ENCODE measurements at places on chromosomes 2 and 18.

DNA sequence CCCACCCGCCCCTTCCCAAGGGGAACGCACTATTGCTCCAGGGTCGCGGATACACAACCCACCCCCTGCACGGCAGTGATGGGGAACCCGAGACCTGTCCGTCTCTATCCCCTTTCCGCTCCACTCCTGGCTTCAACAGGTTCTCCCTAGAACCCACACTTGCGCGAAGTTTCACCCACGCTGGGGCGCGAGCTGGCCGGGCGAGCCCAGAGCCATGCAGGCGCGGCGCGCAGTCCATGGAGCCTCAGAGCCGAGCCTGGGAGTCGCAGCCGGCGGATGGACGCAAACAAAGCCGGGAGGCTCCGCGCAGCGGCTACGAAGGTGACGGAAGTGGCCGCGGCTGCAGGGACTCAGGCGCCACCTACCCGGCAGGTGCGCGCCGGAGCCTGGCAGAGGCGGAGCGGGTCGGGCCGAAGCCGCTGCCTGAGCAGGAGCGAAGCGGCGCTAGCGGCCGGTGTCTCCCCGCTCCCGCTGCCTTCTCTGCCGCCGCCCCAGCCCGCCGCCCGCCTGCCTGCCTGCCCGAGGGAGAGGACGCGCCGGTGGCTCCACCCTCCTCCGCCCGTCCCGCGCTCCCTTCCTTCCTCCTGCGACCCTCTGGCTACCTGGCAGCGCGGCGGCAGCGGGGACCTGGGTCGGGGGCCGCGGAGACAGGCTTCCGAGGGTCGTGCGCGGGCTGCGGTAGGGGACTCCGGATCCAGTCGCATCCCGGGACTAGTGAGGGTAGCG, 14.0 kb downstream of the ALPG start:
- DNase-seq, result no peak

DNA sequence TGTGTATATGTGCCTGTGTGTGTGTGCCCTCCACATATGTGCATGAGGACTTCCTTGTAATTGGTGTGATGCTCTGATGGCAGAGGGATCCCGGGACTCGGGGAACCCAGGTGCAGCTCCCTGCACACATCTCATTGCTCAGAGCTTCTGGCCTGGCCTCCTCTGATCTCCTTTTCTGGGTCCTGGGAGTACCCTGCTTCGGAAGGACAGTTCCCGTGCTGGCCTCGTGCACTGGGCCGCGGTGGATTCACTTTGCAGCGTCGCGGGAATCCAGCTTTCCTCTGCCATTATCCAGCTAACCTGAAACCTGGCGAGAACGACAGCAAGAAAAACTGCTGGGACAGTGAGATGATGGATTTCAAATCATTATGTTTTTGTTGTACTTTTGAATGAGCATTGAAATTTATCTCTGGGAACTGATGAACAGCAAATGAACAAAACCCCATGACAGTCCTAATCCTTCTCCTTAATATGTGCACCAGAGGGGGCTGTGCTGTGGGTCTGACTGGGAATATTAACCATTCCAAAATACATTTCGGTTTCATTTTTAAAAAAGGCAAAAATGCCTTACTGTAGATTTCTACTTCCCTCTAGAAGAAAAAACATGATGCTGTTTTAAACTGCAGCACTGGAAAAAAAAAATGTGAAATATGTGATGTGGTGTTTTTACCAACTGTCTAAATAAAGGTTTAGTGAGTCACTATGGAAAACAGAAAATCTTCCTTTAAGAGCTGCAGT, 78.2 kb downstream of the PTGR3 start:
- DNase-seq, result no peak

GRCh38 chr2:129864719-129865118, 114.7 kb upstream of the RAB6C start:
- DNase-seq, result no peak

DNA sequence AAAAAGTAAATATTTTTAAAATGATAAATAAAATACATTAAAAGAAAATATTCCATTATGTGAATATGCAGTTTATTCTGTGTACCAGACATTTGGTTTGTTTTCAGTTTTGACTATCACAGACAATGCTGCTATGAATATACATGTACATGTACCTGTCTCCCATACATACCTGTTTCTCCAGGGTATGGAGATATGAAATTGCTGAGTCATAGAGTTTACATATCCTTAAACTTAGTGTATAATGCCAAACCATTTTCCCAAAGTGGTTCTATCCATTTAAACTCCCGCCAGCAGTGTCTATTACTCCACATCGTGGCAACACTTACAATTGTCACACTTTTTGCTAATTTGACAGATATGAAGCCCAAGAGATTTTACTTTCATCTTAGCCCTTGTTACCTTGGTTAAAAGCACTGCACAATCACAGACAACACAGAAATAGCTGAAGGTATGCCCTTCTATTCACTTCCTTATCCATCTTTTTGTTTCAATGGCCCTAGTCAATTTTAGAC, 56.3 kb downstream of the ZNF521 start:
- DNase-seq, result no peak

GRCh38 chr2:237483018-237483731, 3.9 kb upstream of the MLPH start:
- DNase-seq, result no peak

GRCh38 chr18:21820033-21820810, 79.6 kb downstream of the MIB1 start:
- no peak for DNase-seq

DNA sequence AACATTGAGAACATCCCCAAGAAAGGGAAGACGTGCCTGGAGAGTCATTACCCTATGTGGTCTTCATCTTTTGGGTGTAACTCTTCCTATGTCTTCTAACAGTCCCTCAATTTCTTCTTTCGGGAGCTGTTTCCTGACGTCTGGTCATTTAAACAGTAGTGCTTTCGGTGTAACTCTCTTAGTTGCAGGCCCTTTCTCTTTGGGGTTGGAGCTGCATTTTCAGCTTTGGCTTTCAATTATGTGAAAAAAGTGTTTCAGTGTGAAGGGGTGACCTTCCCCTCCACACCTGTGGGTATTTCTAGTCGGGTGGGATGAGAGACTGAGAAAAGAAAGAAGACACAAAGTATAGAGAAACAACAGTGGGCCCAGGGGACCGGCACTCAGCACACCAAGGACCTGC, 105.9 kb downstream of the CERS6 start:
- DNase-seq, result no peak

DNA sequence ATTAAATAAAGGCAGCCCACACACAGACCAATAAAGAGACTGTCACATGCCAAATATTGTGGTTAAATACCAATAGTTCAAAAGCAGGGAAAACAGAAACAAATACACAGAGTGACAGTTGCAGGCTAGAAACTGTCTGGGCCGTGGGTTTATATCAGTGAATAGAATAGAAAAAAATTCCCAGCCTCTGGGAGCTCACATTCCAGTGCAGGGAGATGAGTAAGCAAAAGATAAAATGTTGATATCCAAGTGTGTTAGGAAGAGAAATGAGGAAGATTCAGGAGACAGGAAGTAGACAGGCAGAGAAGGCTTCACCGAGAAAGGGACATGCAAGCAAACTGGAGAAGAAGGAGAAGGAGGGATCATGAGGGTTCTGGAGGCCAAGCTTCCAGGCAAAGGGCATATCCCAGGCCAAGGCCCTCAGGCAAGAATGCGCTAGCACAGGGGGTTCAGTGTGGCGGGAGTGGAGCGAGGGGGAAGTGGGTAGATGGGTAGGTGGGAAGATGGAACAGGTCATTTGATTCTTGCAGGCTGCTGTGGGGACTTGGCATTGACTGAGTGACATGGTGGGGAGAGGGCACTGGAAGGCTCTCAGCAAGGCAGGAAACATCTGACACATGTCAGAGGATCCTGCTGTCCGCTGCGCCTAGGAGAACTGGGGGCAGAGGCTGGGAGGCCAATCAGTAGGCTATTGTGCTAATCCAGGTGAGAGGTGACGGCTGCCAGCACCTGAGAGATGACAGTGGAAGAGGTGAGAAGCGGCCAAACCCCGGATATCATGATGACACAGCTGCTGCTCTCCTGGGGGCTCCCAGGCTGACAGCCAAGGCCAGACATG, 89.2 kb downstream of the ZBTB7C start:
- DNase-seq, result no peak

DNA sequence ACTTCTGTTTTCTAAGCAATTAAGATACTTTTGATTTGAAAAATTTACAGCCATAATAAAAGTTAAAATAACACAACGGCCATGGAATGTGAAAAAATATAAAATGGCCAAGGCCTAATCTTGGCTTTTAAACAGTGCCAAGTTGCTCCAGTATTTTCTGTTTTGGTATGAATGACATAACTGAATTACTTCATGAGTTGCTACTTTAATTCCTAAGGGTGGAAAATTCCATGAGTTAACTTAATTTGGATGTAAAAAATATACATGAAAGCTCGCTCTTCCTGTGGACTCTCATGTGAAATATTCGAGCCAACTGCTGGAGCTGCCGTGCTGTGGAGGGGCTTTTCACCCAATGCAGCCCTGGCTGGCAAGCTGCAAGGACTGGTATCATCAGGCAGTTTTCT, 286.0 kb upstream of the CCDC68 start:
- DNase-seq, result no peak

- DNase-seq, result peak; percentile 21
Observed at GRCh38 chr2:232338759-232339106, 39.8 kb upstream of the ALPP start.

DNA sequence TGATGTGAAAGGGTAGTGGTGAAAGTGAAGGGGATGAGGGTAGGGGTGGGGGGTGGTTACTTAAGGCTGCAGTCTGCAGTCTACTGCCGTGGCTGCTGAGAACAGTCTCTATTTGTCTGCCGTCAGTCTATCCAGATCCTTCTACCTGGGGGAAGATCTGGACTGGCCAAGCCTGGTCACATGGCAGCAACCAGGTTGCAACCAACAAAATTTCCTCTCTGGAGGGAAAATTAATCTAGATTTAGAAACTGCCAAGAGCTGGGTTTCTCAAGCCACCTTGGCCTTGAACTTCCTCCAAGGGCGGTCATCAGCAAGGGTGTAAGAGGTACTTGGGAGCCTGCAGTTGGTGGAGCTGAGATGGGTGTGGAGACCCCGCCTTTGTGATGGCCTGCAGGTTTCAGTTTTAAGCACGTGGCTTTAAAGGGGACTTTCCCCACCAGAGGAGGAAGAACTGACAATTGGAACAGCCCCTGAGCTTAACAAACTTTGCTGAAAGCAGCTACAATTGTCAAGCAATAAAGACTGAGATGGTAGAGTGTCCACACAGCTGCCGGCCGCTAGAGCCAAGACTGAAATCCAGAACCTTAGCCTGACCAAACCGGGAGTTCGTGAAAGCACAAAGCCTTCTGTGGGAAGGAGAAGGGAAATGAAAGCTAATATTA, 31.4 kb upstream of the KCMF1 start:
- peak; percentile 65 for DNase-seq

- no peak for DNase-seq
Observed at GRCh38 chr2:669323-669722, 7.9 kb downstream of the TMEM18 start.

DNA sequence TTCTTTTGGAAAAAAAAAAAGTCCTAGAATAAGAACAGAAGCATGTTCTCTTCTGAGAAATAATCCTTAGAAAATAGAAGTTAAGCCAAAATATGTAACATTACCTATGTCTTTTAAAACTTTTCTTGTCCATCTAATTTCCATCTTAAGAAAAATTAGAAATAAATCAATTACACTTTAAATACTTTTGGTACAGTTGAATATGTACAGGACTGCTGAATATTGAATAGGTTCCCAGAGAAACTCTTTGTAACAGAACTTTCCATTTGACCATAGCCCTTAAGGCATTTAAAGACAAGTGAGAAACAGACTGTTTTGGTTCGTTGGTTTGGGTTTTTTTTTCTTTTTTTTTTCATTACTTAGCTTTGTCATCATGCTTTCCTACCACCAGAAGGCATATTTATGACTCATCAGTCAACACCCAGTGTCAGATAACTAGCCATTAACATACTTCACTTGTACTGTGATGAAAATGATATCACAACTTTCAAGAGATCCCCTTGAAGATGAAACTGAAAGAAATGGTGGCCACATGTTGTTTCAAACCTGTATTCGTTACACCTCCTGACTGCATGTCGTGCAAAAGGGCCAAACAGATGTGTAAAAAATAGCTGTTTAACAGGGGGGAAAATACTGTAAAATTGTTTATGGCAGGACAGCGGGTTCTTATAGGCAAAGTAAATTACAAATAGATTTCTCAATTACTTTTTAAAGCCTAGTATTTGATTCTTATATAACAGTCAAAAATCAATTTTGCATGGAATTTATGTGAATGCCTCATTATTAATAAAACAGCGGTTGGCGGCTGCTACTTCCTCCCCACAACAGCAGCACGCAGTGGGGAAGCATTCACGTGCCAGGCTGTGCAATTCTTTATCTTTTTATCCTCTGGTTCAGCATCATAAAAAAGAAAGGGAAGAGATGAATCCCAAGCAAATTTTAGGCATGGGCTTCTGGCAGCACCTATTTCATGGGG, 280.7 kb upstream of the HNRNPA3 start:
- no peak for DNase-seq

DNA sequence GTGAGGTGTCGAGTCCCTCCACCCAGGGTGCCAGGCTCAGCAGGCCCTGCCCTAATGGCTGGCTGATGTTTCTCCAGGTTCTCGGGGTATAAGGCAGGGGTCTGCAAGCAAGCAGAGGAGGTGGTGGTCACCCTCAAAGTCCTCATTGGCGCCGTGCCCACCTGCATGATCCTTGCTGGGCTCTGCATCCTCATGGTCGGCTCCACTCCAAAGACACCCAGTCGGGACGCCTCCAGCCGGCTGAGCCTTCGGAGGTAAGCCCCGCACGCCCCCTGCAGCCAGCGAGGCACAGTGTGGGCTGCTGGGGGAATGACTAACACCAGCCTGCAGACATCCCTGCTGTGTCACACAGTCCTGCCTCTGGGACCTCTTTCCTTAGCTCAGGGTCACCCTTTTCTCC, 14.1 kb downstream of the MFSD2B start:
- DNase-seq, result no peak

DNA sequence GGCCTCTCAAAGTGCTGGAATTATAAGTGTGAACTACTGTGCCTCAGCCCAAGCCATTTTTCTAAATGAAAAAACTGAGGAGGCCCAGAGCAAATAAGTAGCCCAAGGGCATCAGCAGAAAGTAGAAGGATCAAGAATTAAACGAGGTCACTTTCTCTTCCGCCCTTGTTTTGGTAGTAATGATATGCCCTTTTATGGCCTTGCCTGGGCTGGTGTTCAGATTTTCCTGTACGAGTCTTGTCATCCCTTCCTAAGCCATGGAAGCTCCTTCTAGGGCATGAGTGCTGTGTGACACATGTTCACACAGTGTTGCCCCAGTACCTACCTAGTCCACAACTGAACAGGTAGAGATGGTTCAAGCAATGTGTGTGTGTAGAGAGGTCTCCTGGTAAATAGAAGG, 6.6 kb downstream of the HPCAL1 start:
- DNase-seq, result no peak

DNA sequence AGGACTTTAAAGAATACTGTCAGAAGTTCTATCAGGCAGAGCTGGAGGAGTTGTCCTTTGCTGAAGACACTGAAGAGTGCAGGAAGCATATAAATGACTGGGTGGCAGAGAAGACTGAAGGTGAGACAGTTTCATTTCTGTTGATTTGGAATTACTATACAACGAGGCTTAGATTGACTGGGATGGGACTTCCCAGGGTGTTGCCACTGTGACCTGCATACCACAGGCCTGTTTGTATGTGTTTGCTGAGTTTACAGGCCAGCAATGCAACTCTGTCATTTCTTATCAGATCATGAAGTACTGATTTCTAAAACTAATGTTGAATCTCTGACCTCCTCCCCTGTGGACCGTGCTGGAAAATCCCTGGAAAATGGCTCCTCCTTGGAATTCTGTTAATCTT, 11.8 kb downstream of the SERPINB8 start:
- no peak for DNase-seq

All from activated CD4-positive, CD25-positive, alpha-beta regulatory T cell treated with anti-CD3 and anti-CD28 coated beads, Interleukin-2, amount 50 U/mL, for 72 hours (primary cell).